Transverse colon (tissue), 4 donors: ENCODE measurements at places on chromosomes 16 and 17. TPM values are rescaled to one million over a fixed set of nuclear protein-coding genes. Genes with fewer than 3 reads are reported as not detected.
A peak's percentile ranks its signal among the peaks of the same experiment; 100 is the strongest.

HOXB4 gene
- not detected for total RNA-seq

MYH2 gene
- not detected for total RNA-seq

OXLD1 gene
- 21.4 TPM for total RNA-seq

YPEL2 gene
- total RNA-seq = 28.8 TPM

CCL14 gene
- total RNA-seq = 4.2 TPM

XYLT1 gene
- 37.3 TPM for total RNA-seq

TSPAN10 gene
- 0.55 TPM for total RNA-seq

RTN4RL1 gene
- total RNA-seq = 0.60 TPM

KRTAP4-1 gene
- total RNA-seq = not detected

CAVIN1 gene
- total RNA-seq = 135 TPM

STARD3 gene
- total RNA-seq = 72.7 TPM

ALG1 gene
- total RNA-seq = 24.4 TPM

CMTM2 gene
- not detected for total RNA-seq

SLFN12 gene
- total RNA-seq = not detected

KRT25 gene
- total RNA-seq = not detected

- DNase-seq = no peak
These were observed 18.2 kb downstream of the ASPSCR1 start for GRCh38 chr17:81995463-81996231.

- DNase-seq = peak; percentile 25
These were observed 1.1 kb downstream of the CREBBP start for GRCh38 chr16:3879258-3879886.

GRCh38 chr16:29972500-29972899 is 1.2 kb upstream of the TAOK2 start:
- no peak for DNase-seq

DNA sequence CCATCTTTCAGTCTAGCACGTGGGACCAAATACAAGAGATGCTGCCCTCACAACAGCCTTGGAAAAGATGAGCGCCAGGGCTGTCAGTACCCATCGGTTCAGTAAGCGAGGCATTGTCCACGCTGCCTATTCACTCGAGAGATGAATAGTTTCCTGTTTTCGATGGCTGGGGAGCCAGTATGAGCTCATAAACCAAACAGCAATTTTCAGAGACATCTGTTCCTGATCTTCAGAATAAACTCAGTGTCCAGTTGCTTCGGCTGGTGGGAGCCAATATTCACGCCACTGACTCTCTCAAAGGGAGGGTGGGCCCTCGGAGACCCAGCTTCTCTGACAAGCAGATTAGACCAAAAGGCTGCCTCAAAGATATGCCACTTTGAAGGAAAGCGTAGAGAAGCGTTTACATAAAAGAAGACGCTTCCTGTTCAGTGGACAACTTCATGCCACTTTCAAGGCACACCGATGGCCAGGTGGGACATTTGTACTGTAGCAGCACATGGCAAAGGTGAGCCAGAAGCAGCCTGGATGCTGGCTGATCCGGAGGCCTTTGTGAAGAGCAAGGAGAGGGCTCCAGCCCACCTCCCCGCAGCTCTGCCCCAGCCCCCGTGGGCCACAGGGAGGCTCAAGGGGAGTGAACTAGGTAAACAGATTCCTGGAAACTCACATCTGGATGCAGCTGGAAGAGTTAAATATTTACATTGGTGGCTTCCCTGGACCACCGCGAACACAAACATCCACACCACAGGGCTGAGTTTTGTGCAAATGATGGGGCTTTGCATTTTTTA is 6.0 kb downstream of the TIMM22 start:
- no peak for DNase-seq

- no peak for DNase-seq
These were observed 57.2 kb upstream of the ALOX12 start for GRCh38 chr17:6938637-6939036.

- DNase-seq = no peak
These were observed 8.4 kb downstream of the FAAP100 start for GRCh38 chr17:81543756-81544155.

DNA sequence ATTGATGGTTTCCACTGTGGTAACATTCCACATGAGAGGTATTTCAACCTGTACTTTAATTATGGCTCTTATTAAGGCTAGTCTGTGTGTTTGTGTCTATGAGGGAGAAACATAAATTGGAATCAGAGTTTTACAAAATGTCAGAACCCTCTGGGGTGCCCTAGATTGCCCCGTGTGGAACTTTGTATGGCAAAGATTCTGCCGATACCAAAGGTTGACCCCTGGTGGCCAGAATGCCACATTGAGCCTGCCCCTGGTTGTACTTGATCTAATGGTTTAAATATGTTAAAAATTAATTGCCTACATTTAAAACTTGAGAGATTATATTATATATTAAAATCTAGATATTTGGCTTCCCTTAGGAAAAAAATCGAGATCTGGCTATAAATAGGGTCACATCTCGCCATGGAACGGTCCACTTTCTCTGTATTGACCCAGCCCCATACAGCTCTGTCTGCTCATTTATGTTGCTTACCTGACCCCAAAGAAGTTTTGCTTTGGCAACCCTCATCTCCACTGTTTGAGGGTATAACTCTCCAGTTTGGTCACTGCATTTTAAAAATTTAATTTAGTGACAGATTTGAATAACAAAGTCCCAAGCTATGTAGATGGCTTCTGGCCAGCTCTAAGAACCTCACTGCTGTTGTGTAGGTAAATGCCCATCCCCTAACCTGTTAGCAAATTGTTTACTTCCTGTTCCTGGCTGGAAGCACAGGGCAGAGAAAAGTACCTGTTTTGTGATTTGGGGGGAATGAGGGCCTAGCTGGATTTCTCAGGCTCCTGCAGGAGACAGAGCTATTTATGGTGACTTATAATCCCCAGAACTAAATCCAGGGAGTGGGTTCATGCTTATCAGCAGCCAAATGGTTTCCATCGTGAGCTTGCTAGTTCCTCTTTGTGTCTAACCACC is 95.0 kb downstream of the PLCG2 start:
- peak; percentile 51 for DNase-seq

GRCh38 chr16:72042157-72042660 is 12.1 kb upstream of the HP start:
- DNase-seq = no peak

- DNase-seq = no peak
These were observed 40.8 kb downstream of the RNF157 start for GRCh38 chr17:76199469-76199868.

DNA sequence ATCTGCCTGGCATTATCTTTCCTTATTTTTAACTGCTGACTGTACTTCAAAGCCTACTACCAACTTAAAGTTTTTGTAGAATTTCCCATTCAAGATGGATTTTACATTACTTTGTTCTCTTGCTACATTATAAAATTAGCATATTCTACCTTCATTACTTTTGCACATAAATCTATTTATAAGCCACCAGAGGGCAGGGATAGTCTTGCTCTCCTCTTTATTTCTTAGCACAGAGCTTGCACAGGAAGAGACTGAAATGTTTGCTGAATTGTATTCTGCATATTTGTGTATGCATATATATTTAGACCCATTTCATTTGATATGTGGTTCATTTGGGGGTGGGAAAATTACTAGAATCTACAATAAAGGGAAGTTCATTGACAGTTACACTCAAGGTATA is 108.0 kb downstream of the SKAP1 start:
- DNase-seq = no peak

DNA sequence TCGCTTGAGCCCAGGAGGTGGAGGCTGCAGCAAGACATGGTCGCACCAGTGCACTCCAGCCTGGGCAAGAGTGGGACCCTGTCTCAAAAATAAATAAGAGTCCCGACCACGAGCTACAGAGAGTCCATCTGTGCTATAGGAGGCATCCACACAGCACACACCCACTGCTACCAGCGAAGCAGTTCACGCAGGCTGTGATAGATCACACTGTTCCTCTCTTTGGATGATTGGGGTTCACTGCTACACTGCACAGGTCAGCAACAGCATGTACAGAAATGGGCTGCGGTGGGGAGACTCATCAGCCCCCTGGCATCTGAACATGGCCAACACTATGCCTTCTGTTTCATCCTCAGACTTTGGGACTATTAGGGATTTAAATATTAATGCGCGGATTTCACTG is 33.8 kb downstream of the PMM2 start:
- DNase-seq = no peak

- no peak for DNase-seq
These were observed at the start of gene KRT37 for GRCh38 chr17:41424111-41424635. Gene KRT37, minus strand, starts transcription at chr17:41424585. Its CDS starts 62 bp downstream, at chr17:41424523.

DNA sequence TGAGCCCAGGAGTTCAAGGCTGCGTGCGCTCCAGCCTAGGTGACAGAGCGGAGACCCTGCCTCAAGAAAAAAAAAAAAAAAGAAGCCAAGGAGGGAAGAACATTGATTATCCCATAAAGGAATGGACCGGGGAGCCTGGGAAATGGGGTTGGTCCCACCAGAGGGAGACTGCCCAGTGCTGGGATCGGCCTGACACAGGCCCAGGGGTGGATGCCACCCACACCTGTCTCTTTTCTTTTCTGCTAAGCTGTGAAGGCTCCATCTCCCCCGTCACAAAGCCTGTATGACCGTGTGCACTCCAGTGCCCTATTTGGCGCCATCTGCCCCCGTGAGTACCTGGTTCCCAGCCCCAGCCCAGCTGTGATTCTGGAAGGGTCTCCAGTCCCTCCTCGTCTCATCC is 15.7 kb downstream of the UBALD1 start:
- DNase-seq = no peak

DNA sequence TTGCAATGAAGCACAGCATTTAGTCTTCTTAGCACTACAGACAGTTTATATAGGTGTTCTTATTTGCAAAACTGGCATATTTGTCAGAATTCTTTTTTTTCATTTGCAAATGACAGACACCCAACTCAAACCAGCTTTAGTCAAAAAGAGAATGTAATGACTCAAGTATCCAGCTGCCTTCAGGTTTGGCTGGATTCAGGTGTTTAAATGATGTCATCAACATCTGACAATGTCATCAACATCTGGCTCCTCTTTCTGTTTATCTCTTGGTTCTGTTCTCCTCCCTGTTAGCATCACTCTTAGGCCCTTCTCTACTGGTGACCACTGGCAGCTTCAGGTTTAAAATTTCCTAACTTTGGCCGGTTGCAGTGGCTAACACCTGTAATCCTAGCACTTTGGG is 18.9 kb downstream of the TMC5 start:
- no peak for DNase-seq

GRCh38 chr17:9370467-9370866 is 205.2 kb downstream of the STX8 start:
- DNase-seq = no peak

DNA sequence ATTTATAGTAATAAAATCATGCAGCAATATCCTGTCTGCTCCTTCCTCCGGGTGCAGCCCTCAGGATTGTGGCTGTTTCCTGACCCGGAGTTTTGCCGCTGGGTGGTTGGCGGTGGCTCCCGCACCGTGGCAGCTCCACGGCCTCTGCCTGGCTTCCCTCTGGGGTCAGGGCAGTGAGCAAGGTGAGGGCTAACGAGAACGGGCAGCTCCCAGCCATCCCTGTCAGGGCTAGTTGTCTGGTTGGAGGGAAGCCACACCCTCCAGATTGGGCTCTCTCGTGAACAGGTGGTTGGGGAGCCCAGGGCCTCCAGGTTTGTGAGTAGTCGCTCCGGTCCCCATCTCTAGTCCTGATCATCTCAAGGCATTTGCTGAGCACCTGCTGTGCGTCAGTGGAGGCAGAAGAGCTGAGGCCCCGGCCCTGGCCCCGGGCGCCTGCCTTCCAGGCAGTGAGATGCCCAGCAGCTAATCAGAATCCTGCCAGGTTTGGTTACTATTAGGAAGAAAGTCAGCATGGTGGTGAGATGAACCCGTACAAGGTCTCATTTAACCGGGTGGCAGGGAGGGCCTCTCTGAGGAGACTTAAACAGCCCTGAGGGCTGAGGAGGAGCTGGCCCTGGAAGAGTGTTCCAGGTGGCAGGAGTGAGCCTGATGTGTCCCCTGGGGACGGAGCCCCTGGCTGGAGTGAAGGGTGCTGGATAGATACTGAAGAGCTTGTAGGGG is 2.3 kb upstream of the NUDT16L1 start:
- no peak for DNase-seq

- DNase-seq = no peak
These were observed 1.2 kb upstream of the KRT17 start for GRCh38 chr17:41625602-41626001.

- DNase-seq = peak; percentile 39
These were observed 6.6 kb upstream of the GHDC start for GRCh38 chr17:42200706-42201457.

- DNase-seq = peak; percentile 52
These were observed 5.2 kb downstream of the USP7 start for GRCh38 chr16:8958344-8959167.

DNA sequence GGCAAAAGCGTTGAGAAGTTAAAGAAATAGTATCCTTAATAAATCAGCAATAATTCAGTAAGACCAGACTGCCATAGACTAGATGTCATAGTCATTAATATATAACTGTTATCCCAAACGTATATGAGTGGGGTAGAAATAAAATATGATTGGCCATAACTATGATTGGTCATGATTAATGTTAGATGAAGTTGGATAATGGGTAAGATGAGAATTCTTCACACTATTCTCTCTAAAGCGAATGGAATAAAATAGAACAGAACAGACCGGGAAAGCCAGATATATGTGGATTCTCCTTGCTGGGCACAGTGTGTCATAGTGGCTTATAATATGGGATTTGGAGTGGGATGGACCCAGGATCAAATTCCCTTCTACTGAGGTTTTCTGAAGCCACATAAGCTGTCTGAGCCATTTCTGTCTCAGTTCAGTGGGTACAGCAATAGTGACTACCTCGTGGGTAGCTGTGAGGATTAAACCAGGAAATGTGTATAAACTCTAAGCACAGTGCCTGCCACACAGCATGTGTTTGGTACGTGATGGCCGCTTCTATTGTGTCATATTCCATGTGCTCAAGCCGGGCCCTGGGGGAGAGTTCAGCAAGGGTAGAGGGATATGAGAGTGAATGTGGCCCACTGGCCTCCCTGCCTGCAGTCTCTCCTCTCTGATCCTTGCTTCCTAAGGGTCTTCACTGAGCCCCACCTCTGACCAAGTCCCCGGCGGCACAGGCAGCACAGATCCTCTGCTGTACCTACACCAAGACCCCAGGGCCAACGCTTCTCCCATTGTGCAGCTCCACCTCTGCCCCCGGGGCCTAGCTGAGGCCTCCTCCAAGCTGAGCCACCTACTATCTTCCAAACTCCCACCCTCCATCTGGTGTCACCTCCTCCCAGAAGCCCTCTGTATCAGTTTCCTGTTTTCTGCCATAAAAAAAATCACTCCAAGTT is 3.7 kb downstream of the CETP start:
- DNase-seq = no peak

- no peak for DNase-seq
These were observed 1.8 kb upstream of the BCAR1 start for GRCh38 chr16:75252946-75253911.
